ENCODE measurements at places on chromosomes 5 and 9.

DNA sequence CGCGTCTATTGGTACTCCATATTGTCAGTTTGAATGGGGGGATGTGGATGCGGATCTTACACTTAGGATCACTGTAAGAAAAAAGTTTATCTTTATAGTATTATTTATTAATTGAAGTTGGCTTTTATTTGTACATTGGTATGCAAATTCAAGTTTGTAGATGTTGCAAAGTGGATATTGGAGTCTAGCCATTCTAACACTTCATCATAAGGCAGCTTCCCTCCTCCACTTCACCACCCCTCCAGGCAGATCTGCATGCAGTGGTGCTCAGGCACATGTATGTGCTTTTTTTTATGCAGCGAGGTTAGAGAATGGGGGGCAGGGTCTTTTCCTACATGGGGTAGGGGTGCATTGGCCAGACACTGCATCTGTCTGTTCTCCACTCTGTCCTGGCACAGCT lies 84.3 kb downstream of the IQGAP2 start:
- no peak for DNase-seq

DNA sequence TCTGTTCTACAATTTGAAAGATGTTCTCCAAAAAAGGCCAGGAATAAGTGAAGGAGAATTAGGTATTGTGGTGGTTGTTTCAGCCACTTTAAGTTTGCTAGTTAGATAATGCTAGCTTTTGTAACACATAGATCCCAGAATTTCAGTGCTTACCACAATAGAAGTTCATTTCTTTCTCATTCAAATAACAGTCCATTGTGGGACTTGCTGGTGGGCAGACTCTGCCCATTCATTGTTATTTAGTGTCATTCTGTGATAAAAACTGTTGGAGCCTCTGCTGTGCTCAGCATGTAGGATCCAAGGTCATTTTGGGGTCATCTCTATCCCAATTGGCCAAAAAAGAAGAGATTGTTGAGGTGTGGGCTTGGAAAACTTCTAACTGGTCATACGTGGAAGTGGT lies 106.8 kb downstream of the CCDC192 start:
- DNase-seq: no peak

DNA sequence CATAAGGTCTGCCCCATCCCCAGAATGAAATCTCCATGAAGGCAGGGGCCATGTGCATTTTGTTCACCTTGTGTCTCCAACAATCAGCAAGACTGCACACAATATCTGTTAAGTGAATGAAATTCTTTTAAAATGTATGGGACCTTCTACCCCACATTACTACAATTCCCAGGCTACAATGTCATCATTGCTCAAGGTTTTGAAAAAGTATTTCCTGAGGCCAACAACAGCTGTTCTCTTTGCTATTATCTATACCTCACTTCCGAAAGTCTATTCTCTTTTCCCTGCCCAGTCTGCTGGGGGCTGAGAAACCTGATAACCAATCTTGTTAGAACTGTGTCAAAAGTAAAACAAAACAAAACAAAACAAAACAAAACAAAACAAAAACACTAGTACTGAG lies 29.2 kb downstream of the HOMER1 start:
- DNase-seq: no peak

DNA sequence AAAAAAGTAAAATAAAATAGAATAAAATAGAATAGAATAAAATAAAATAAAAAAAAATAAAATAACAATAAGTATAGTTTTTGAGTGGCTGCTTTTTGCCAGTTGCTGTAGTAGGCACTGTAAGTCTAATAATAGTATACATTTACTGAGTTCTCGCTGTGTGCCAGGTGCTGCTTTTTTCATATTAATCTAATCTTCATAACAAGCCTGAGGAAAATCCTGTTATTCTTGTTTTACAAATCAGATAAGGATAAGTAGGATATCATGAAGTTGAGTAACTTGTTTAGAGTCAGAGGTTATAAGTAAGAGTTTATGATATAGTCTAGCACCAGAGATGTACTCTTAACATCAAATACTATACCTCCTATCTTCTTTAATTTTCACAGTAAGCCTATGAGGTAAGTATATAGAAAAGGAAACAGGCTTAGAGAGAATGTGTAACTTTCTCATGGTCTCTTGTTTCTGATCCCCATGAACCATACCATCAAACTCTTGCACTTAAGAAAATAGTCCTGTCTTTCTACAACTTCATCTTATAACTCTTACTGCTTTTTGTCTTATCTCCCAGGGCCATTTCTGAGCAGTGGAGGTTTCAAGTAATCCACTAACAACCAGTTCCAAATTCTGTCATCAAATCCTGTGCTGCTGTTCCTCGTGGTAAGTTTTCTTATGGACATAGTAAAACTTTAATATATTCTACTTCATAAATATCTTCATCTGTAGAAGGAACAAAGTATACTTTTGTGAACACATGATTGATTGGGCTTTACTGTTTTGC lies 18.7 kb downstream of the RMI1 start:
- no peak for DNase-seq

- no peak for DNase-seq
Observed at GRCh38 chr5:120985526-120985925, 521.4 kb downstream of the PRR16 start.

- DNase-seq: no peak
Observed at GRCh38 chr5:15080219-15080618, 208.6 kb upstream of the ANKH start.

DNA sequence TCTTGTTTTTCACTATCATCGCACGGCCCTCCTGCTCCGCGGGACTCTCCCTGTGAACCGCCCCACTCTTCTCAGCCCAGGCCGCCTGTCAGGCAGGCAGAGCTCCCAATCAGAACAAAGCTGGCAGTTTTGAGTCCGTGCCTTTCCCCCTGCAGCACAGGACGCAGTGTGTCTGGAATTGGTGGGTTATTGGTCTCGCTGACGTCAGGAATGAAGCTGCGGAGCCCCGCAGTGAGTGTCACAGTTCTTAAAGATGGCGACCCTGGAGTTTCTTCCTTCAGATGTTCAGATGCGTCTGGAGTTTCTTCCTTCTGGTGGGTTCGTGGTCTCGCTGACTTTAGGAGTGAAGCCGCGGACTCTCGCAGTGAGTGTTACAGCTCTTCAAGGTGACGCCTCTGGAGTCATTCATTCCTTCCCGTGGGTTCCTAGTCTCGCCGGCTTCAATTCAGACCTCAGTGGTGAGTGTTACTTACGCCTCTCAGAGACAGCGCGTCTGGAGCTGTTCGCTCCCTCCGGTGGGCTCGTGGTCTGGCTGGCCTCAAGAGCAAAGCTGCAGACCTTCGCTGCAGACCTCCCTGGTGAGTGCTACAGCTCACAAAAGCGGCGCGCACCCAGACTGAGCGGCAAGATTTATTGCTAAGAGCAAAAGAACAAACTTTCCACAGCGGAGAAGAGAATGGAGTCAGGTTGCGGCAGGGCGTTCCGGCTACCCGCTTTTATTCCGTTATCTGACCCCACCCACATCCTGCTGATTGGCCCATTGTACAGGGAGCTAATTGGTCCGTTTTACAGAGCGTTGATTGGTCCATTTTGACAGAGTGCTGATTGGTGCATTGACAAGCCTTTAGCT lies 7.4 kb downstream of the ZDHHC11B start:
- no peak for DNase-seq

DNA sequence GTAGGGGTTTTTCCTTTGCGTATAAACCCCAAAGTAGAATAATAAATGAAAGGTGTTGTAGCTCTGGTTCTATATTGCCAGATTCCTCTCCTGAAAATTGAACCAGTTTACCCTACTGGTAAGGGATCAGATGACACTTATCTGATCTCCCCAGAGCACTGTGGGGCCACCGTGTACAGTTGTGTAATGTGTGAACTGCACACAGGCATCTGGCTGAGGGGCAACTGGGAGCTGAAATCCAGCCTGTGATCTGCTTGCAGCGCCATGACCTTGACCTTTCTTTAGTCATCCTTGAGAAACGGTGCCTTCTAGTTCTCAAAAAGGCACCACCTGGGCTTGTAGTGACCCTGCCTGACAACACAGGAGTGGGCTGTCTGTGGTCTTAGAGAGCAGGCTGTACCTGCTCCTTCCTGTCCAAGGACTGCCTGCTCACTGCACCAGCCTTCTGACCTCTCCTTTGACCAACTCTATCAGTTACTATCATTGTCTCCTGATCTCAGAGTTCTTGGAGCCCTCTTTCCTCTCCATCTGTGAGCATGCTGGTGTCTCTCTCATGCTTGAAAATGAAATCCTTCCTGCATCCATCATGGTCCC lies 40.2 kb downstream of the PDE6A start:
- no peak for DNase-seq

- peak; percentile 44 for DNase-seq
Observed at GRCh38 chr5:5492087-5492933, 69.8 kb downstream of the ICE1 start.

GRCh38 chr5:8943301-8943700 lies 602.6 kb downstream of the SEMA5A start:
- no peak for DNase-seq

DNA sequence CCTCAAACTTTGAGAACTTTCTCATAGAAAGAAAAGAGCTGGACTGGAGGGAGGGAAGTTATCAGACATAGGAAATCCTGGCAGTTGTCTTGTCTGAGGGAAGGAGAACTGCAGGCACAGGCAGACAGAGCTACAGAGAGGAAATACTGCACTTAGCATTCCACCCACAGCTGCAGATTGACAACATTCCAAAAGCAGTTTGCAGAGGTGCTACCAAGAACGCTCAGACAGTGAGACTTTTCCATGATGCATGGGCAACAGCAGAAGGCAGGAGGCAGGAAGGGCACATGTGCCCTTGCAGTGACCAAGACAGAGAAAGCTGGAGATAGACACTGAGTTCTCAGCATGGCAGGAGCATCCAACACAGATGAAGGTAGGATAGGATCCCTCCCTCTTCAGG lies 327.5 kb upstream of the ZNF462 start:
- no peak for DNase-seq

DNA sequence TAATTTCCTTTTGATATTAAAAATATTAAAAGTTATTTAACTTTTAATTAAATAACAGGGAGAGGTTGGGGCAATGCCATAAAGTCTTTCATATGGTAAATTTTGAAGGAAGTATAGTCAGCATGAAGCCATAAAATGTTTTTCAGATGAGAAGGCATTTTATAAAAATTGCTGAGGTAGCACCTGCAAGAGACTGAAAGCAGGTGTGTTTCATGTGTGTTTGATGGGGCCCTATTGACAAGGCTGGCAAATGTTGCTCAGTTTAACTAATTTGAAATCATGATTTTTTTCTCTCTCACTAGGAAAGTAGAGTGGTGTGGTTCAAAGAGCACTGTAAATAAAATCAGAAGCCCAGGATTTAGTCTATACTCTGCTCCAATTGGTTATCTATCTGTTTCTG lies 805.8 kb upstream of the C9orf72 start:
- no peak for DNase-seq

GRCh38 chr5:168055141-168055683 lies 236.2 kb upstream of the WWC1 start:
- no peak for DNase-seq

- DNase-seq: no peak
Observed at GRCh38 chr9:1100201-1100600, 50.0 kb downstream of the DMRT2 start.

- DNase-seq: no peak
Observed at GRCh38 chr5:123351240-123351639, 72.0 kb downstream of the CEP120 start.

DNA sequence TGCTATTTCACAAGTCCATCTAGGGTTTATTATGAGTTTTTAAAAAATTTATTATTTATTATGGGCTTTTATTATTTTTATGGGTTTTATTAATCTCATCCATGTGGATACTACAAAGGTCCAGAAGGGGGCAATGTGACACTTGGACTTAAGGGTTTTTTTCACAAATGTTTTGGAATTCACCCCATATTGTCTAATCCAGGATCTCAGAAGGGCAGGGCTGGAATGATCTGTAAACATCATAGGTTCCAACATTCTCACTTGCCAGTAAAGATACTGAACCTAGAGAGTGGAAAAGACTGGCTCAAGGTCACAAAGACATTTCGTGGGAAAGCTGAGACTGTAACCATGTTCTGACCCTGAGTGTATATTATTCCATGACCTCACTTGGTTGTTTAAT lies 35.6 kb downstream of the NIM1K start:
- DNase-seq: no peak

DNA sequence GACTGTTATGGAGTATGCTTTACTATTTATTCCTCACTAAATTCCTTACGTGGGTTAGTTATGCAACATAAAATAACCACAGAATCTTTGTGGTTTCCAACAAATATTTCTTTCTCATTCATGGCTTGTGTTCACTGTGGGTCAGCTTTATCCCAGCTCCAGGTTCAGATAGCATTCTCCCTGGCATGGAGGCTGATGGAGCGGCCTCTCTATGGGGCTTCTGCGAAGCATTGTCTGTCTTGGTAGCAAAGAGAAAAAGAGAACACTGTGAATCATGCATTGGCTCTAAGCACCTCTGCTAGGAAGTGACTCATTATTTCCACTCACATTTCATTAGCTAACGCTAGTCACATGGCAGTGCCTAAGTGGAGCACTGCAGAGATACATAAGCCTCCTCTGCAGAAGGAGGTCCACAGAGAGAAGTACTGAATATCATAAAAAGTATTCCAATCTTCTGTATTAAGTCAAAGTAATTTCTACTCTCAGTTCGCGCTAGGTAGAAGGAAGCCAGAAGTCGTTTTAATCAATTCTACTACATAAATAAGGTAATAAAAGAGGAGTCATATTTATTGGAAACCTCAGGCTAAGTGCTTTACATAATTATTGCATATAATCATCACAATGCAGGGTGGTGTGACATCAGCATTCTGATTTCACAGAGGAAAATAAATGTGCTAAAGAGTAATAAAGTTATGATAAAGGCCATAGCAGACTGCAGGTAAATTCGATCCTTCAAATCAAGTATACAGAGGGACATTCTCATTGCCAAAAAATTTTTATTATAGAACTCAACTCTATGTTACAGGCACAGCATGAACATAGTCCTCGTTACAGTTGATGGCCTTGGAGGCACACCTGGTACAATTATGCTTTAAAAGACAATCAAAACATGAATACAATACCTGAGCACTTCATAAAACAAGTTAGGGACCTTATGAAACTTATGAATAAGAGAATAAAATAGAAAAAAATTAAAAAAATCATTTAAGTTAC lies 531.1 kb downstream of the CETN3 start:
- DNase-seq: no peak

DNA sequence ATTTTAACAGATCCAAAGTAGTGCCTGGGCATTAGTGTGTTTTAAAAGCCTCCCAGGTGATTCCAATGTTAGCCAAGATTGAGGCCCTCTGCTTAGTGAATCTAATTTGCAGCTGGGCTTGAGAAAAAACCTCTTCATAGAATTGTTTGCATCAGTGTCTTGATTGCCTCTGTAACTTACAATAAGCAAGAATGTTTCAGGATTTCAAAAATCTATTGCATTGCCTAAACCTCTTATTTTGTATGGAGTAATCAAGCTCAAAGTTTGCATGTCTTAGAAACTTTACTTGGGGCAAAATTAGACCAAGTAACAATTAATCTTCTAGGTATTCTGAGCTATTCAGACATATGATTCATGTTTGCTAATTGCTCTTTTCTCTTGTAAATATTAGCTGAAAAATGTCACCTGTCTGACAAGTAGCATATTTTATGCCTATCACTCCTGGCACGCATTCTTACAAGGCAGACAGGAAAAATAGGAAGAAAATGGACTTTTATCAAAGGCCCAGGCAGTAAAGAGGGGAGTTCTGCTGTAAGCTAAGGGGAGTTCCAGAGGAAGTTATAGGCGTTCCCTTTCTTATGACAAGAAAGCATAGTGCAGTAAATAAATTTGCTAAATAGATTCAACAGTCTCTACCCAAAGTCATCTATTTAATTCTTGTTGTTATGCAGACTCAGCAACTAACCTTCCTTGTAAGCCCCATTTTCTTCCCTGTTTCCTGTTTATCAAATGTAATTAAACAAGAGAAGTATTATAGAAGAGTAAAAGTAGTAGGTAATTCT lies 21.0 kb downstream of the PDCD1LG2 start:
- DNase-seq: no peak
